ENCODE measurements at places on chromosomes 2 and 18.
A peak's percentile ranks its signal among the peaks of the same experiment; 100 is the strongest.

DNA sequence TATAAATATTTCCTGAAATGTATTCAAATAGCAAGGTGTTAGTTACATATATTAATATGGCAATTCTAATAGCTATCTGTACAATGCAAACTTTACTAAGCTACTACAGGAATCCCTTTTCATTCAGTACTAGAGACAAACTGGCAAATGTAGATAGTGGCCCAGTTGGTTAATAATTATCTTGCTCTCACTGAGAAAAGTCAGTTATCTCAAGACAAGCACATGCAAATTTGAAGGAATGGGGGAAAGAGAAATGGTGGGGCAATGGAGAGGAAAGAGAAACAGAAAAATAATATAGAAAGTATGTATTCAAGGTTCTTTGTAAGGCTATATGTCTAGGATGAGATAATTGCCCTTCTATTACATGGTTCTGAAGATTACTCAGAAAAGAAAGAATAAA is 280.0 kb downstream of the FIGN start:
- DNase-seq = no peak

- no peak for DNase-seq
Observed at GRCh38 chr2:12804091-12804856, 87.5 kb downstream of the TRIB2 start.

DNA sequence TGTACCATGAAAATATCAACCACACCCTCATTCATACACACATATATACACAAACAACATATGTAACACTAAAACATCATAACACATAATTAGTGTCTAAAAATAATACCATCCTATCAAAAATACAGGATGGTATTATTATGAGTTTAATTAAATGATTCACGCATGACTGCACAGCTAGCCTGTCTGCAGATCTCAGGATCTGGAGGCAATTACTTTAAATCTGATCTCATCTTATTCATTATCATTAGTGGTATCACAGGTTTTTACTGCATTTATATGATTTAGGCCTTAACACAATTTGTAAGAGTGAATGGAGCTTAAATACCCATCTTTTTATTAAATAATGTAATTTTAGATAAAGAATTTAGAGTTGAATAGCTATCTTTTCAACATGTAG is 443.4 kb upstream of the LINC00305 start:
- DNase-seq = no peak

- DNase-seq = no peak
Observed at GRCh38 chr2:185745864-185746859, 7.6 kb downstream of the FSIP2 start.

DNA sequence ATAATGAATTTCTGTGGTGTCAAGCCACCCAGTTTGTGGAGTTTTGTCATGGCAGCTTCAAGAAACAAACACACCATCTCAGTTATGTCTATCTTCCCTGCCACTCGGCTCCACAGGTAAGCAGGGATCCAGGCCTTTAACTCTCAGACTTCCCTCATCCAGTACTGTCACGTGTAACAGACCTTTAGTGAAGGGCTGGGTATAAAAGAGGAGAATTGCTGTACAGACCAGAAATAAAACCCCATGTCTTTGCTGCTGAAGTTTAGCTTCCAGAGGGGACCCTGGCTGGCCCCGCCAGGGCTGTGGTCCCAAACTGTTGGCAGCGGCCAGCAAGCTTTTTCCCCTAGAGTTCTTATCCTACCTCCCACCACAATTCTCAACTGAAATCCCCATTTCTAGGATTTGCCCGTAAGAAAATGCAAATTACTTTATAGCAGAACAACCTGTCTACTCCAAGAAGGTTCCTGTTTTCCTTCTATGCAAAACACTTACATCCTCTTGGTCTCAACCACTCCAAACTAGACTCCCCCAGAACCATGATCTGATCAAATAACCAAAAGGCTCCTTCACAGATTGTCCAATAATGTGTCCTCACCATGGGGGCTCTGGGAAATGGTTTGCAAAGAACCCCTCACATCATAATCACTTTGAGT is 438.0 kb upstream of the ID2 start:
- DNase-seq = no peak

DNA sequence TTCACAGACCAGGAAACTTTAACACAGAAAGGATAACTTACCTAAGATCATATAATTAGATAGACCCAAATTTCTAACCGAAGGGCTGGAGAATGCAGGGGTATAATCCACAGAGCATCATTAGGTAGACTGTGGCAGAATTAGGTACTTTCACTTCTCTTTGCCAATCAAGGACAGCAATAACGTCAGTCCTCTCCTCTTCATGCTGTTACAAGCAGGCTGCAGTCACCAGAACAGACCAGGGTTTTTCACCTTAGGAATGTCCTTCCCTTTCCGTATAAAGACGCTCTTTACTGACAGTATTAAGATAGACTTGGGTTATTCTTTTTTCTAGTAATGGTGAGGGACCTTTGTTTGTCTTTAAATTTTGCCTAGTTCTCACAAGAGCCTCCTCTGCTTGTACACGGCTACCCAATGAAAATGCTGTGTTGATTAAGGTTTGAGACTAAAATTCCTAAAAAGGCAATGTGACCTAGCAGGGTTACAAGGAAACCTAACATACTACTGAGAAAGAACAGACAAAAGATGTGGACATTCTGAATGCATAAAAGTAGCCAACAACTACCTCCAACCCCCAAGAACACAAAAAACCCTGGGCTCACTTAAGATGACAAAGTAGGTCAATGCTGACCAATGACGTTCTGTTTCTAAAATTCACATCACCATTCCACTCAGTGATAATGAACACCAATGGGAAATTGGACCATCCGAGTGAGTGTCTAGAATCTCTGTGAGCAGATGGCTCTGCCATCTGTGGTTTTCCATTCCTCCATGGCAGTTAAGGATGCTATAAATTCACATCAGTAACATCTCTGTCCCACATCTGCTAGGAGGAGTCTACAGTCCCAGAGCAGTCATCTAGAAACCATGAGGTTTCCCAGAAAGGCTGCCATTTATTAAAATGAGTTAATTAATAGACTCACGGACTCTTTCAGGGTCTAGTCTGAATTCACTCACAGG is 2.1 kb downstream of the PDIA6 start:
- peak; percentile 55 for DNase-seq
